Activated CD4-positive, alpha-beta T cell treated with anti-CD3 and anti-CD28 coated beads for 1 hour (primary cell): ENCODE measurements at places on chromosomes 16 and 17.

DNA sequence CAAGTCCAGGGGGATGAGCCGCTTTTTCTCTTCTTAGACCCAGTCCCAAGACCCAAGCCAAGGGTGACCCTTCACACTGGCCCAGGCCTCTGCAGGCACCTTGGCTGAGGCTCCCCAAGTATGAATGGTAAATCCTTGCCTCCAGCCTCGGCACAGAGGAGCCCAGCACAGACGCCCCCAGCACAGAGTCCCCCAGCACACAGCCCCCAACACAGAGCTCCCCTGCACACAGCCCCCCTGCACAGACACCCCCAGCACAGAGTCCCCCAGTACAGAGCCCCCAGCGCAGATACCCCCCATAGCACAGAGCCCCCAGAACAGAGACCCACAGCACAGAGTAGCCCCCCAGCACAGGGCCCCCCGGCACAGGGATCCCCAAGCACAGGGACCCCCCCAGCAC, 1.0 kb upstream of the MCRIP2 start:
- DNase-seq: no peak

- peak; percentile 13 for DNase-seq
Observed at GRCh38 chr17:72985882-72986720, 106.4 kb downstream of the SLC39A11 start.

- peak; percentile 25 for DNase-seq
Observed at GRCh38 chr17:29005936-29006511, at the start of gene SEZ6. TSS of gene SEZ6 (minus strand) at chr17:29006033. CDS start at chr17:29005869, 164 bp downstream.

DNA sequence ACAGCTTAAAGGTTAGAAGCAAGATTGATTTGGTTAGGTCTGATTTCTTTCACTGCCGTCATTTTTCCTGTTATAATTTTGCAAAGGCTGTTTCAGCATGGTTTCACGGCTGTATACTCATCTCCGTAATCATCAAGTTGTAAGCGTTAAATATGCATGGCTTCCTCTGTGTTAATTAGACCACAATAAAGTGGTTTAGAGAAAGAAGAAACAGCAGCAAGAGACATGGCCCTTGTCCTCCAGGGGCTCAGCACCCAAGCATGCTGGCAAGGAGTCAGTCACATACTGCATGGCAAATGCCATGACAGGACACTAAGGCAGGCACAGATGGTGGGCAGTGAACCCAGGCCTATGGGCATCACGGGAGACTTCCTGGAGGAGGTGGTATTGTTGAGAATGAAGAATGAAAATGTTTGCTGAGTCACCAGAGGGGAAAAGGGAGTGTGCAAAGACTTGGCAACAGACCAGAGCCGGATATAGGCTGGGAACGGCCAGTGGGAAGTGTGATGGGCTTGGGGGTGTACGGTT, 61.4 kb upstream of the PLCG2 start:
- no peak for DNase-seq

DNA sequence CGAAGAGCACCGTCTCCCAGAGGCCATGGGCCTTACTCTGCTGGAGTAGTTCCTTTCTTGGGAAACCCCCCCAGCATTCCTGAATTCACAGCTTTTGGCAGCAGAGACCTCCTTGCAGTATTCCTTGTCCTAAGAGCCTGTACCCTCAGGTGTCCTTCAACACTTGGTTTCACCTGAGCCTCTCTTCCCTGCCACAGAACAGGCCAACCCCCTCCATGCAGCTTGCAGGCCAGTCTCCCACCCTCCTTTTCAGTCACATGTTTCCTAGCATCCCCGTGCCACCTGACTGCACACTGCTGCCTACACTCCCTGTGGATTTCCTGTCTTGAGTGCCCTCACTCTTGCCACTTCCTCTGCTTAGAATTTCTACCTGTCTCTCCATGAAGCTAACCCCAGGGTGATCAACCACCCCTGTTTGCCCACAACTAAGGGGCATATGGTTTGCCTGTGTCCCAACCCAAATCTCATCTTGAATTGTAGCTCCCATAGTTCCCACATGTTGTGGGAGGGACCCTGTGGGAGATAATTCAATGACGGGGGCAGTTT, 65.5 kb downstream of the DYNLRB2 start:
- DNase-seq: no peak

GRCh38 chr16:28494121-28494851, at the start of gene APOBR:
TSS of gene APOBR (plus strand) at chr16:28494643. CDS start at chr16:28494682, 39 bp downstream.
- DNase-seq: peak; percentile 72

DNA sequence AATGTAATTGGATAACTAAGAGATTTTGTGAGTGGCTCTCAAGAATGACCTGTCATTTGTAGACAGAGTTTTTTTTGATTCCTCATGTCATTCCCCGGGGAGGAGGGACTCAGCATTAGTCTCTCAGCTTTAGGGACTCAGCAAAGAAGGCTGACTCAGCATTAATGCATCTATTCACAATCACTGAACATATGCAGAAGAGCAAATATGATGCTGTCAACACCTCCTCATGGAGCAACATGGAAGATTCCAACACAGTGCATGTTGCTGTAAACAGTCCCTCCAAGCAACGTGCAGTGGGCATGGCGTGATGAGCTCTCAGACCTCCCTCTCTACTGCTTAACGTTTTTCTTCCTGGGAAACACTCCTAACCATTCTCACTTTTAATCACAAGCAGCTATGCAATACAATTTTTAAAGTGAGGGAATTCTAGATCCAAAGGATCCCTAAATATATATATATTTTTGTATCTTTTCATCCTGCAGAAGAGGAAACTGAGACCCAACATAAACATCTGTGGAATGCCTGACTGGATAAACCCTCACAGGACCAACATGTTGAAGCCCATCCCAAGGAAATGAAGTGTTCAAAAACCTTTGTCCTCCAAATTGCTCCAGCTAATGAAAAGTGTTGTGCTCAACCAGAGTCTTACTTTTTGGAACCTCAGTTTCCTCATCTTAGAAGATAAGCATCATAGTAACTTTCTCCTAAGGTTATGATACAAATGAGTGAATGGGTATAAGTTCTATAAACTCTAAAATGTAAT, 38.9 kb downstream of the TMEM100 start:
- no peak for DNase-seq

DNA sequence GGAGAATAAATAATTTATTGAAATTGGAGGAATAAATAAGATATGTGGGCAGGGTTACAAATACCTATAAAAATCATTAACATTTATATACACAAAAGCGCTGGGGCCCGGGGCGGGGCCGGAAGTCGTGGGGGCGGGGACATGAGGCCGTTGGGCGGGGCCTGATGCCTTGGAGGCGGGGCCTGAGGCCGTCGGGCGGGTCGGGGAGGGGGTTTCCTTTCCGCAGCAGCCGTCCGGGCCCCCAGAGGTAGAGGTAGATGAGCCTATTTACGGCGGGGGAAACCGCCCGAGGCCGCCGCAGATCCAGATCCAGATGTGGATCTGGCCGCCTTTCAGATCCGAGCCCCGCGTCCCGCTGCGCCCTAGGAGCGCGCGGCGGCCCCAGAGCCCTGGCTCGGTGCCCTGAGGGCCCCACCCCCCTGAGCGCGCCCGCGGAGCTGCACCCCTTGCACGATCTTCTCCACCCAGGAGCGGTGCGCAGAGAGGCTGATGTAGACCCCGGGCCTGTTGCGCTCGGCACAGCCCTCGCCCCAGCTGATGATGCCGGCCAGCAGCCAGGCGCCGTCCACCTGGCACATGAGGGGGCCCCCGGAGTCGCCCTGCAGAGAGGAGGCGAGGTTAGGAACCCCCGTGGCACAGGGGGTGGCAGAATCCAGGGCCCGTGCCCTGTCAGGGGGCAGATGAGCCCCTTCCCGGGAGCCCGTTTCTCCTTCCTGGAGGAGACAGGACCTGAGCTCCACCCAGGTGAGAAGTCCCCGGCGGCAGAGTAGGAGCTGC, 5.1 kb downstream of the PRSS22 start:
- DNase-seq: no peak

- DNase-seq: no peak
Observed at GRCh38 chr16:49409121-49409520, 35.5 kb downstream of the C16orf78 start.

- DNase-seq: no peak
Observed at GRCh38 chr17:65785109-65785508, 223.7 kb upstream of the AXIN2 start.

- DNase-seq: no peak
Observed at GRCh38 chr17:35867574-35867973, 1.1 kb downstream of the HEATR9 start.

- DNase-seq: no peak
Observed at GRCh38 chr17:42687707-42688320, 5.5 kb downstream of the CNTNAP1 start.

- peak; percentile 77 for DNase-seq
Observed at GRCh38 chr16:1351582-1352362, at the start of the genes GNPTG and TSR3. TSS of gene GNPTG (plus strand) at chr16:1351931. CDS start at chr16:1351966, 35 bp downstream. TSS of gene TSR3 (minus strand) at chr16:1351878. CDS start at chr16:1351804, 74 bp downstream.

GRCh38 chr16:86205521-86206245, 304.6 kb upstream of the FOXF1 start:
- DNase-seq: no peak

DNA sequence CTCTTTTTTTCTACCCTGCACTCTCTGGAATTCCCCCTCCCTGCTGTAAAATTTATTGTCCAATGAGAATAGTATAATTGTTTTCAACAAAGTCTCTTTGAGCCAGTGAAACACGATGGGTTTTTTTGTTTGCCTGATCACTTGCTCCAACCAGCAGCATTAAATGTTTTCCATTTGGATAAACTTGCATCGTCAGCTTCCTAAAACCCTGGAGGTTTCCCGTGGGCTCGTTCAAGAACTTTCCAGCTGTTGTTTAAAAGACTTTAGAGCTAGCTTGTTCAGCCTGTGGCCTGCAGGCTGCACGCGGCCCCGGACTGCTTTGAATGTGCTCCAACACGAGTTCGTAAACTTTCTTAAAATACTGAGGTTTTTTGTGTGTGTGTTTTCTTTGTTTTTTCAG, 14.9 kb downstream of the NAGPA start:
- no peak for DNase-seq

GRCh38 chr16:898761-899682, 71.8 kb downstream of the LMF1 start:
- no peak for DNase-seq

DNA sequence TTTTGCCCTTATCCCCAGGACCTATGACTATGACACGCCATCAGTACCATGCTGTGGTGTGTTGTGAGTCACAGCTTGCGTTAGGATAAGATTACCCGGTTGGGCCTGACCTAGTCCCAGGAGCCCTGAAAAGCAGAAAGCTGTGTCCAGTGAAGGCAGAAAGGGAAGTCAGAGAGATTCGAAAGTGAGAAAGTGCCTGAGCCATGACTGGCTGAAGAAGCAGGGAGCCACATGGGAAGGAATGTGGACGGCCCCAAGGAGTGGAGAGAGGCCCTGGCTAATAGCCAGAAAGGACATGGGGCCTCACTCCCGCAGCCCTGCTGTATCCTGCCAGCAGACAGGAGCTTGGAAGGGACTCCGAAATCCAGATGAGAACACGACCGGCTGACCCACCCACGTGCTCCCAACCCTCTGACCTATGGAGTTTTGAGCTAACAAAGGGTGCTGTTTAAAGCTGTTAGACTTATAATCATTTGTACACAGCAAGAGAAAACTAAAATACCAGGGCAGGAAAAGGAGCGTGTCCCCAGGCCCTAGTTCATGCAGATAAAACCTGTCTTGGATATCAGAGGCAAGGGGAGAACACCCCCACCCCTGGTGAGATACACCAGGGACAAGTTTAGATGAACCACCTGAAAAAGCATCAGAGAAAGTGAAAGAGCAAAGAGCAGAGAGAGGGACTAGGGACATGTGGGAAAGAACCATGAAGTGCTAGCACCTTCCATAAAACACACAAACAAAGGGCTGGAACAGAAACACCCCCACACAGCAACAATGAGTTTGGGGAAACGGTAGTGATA, 115.3 kb downstream of the SLC39A11 start:
- DNase-seq: no peak

DNA sequence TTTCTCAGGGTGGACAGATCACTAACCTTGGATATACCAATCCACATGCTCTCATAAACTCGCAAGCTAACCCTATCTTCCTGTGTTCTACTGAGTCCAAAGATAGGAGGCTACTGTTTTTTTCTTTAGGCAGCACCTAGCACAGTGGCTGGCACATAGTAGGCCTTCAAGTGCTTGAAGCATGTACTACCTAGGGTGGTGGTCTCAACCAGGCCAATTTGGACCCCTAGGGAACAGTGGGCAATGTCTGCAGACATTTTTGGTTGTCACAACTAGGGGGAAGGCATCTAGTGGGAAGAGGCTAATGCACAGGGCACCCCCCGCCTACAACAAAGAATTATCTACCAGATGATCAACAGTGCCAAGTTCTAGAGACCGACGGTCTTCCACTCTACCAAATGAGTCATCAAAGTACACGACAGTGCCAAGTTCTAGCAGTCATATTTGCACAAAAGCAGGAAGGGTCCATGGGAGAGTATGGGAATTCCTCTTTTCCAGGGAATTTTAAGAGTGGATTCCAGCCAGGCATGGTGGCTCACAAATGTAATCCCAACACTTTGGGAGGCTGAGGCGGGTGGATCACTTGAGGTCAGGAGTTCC, 390.3 kb downstream of the SLC39A11 start:
- no peak for DNase-seq

DNA sequence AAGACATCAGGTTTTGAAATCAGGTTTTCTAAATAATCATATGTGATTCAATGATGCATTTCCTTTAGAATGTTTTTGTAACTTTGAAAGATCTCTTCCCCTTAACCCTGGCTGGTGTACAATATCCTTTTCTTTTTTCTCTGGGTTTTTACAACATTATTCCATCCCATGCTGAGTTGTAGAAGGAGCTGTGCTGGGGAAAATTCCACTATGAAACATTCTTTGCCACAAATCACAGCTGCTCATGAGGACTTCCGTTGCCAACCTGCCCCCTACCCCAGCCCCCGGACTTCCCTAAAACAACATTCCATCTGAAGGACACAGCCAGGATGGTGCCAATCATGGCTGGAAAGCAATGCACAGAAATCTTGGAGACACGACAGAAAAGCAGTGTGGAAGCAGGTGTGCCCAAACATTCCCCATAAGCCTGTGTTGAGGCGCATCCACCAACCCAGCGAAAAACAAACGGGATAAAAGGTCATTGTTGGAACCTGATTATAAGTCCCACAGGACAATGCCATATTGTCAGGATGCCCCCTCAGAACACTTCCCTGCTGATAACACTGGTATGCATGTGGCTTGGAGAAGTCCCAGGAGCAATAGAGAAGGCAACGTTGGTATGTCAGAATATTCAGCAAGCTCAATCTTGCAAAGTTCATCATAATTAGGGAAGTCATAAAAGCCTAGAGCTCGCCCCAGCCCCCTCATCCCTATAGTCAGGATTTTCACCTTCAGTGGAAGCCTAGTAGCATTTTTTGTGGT, 475.0 kb downstream of the HS3ST3B1 start:
- no peak for DNase-seq

GRCh38 chr16:58515871-58516767, 802 bp downstream of the SETD6 start:
- DNase-seq: no peak

DNA sequence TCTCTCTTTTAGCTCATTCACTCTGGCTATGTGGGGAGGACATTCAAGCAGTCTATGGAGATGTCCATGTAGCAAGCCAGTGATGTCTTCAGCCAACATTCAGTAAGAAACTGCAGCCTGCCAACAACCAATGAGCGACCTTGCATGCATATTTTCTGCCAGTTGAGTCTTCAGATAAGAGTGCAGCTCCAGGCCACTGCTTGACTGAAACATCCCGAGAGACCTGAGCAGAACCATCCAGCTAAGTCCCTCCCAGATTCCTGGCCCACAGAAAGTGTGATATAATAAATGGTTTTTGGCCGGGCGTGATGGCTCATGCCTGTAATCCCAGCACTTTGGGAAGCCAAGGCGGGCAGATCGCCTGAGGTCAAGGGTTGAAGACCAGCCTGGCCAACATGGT, 10.5 kb upstream of the C17orf58 start:
- no peak for DNase-seq

GRCh38 chr16:29975134-29975538, 1.5 kb downstream of the TAOK2 start:
- DNase-seq: no peak
